Lung (tissue), 17 donors: ENCODE measurements at places on chromosomes 7 and 10.
A peak's percentile ranks its signal among the peaks of the same experiment; 100 is the strongest.

- DNase-seq = no peak
Measured at GRCh38 chr7:117011419-117012260, 58.3 kb downstream of the ST7 start.

- no peak for DNase-seq
Measured at GRCh38 chr10:46042527-46042926, 3.5 kb downstream of the MSMB start.

GRCh38 chr10:93993782-93994437 lies at the start of gene PLCE1:
TSS of gene PLCE1 (plus strand) at chr10:93993931. CDS start at chr10:94031047, 37,116 bp downstream.
- DNase-seq = peak; percentile 70

GRCh38 chr7:70953331-70953741 lies 178.6 kb upstream of the GALNT17 start:
- no peak for DNase-seq

DNA sequence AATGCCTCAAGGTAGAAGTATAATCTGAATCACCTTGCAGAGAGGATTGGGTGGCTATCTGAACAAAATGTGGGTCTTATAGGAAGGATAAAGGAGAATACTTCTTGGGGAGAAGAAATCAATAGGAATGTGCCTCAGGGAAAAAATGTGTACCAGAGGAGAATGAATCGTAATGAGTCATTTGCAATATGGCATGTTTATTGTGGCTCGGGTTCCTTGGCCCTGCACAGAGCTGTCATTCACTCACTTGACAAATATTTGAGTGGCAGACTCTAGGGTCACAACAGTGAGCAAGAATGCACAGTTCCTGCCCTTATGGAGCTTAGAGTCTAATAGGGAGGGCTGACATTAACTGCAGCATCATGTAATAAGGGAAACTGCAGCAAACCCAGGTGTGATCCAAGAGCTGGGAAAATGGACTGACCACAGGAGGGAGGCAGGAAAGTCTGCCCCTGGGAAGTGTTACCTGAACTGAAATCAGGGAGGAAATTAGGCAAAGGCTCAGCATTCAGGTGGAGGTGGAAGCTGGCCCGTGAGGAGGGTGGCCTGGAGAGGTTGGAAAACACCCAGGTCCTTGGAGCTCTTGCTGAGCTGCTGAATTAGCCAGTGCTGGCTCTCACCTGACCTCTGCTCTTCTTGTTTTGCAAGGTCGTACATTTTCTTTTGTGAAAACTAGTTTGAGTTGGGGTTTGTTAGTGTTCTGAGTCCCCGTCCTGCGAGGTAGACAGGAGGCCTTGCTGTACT lies 203.9 kb downstream of the FRMD4A start:
- no peak for DNase-seq

DNA sequence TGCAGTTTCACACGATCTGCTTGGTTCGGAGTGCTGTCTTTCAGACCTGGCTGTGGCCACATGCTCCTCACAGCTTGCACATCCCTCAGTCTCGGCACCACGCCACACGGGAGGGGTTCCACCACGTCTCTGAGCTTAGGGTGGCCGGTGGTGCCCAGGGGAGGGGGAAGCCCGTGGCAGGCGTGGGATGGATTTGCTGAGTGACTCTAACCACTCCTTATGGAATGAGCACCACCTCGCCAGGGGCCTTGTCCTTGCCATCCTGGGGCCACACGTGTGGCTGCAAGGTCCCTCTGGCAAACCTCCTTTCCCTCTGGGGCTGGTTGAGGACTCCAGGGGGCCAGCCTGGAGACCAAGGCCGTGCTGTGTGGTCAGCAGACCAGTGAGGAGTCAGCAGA lies 29.1 kb upstream of the FAM20C start:
- DNase-seq = no peak

GRCh38 chr10:104045151-104046089 lies 40.3 kb downstream of the COL17A1 start:
- peak; percentile 65 for DNase-seq

DNA sequence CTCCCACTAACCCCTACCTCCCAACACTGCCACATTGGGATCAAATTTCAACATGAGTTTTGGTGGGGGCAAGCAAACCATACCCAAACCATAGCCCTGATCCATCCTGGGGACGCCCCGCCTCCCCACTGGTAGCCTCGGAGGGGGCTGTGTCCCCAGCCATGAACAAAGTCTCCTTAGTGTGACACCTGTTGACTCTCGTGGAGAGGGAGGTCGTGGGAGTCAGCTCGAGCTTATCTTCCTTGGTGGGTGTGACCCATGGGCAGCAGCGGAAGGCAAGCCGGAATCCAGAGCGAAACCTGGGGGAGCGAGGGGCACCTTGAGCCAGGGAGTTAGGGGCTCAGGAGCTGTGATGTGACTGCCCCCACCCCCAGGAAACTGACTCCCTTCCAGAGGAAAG lies 11.9 kb downstream of the TACR2 start:
- no peak for DNase-seq

DNA sequence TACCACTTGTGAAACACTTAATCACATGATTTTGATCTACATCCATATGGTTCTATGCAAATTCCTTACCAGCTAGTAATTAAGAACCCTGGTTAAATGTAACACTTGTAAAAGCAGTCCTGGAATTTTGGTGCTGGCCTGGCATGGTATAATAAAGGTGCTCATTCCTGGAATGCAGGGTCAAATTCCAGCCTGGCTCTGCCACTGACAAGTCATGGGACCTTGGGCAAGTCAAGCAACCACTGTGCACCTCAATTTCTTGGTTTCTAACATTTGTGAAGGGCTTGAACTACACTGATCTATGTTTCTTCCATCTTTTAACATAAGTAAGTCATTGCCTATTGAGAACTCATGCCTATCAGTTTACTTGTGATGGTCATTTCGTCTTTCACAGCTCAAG lies 91.9 kb upstream of the PIK3CG start:
- no peak for DNase-seq

DNA sequence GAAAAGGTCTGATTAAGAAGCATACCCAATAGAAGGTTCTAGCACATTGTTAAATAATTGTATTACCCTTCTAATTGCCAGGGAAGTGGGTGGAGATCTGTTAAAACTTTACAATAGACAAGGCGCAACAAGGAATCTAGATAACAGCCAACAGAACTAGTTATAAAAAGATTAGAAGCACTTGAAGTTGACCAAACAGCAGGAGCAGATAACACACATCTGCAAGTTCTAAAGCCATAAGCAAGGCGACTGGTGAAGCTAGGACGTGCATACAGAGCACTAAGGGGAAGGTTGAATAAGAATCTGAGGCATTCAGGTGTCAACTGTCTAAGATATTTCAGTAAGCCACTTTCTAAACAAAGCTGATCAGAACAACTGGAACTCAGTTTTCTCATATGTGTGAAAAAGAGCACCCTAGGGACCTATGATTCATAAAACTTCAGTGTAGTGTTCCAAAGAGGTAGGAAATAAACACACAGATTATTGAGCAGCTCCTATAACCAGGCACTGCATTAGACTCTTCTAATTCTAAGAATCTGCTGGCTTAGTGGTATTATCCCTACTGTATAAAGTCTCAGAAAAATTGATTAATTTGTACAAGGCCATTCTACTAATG lies 111.2 kb downstream of the SAMD9 start:
- no peak for DNase-seq

GRCh38 chr10:924524-924859 lies 7.0 kb downstream of the LARP4B start:
- DNase-seq = no peak

DNA sequence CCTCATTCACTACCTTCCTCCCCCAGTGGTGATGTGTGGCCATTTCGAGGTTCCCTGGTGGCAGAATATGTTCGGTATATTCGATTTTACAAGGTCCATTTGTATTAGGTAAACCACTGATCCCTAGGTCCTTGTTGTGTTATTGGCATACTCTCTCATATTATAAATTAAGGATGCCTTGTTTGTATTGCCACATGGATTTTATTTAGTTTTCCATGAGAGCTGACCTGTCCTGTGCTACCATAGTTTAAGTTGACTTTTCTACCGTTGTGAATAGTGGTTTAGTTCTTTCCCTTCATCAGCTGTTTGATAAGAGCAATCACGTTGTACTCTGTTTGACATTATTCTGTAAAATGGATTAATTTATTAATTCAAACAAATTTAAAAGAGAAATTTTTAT lies 29.4 kb downstream of the ZNRF2 start:
- DNase-seq = no peak

- peak; percentile 9 for DNase-seq
Measured at GRCh38 chr7:24050991-24051560, 232.9 kb upstream of the NPY start.

DNA sequence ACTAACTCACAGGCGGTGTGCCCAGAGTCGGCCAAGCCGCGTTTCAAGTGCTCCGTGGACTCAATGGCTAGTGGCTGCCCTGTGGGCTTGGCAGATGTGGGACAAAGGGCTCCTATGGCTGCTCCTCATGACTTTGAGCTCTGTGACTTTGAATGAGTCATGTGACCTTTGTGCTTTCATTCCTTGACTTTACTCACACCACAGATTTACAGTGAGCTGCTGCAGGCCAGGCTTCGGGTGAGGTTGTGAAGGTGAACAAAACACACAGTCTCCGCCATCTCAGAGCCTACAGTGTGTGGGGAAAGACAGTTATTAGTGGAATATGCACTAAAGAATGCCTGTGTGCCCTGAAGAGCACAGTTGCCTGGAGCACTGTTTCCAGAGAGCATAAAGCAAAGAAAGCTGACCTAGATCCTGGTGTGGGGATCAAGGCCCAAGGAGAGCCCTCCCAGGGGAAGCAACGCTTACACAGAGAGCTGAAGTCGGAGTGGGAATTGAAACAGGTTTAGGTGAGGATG lies 29.7 kb upstream of the PLEKHA1 start:
- no peak for DNase-seq

GRCh38 chr7:131170440-131171271 lies 157.0 kb upstream of the MKLN1 start:
- DNase-seq = peak; percentile 8

DNA sequence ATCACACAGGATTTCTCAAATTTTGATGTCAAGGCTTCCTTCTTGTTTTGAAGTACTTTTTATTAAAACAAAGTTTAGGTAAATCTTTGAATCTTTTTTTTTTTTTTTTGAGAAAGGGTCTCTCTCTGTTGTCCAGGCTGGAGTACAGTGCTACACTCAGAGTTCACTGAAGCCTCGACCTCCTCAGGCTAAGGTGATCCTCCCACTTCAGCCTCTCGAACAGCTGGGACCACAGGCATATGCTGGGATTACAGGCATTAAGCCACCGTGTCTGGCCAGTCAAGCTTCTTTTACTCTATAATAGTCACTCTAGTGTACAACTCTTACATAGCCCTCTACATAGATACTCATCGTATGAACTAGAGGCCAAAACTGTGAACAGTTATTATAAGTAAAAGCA lies 3.4 kb downstream of the RUFY2 start:
- no peak for DNase-seq

DNA sequence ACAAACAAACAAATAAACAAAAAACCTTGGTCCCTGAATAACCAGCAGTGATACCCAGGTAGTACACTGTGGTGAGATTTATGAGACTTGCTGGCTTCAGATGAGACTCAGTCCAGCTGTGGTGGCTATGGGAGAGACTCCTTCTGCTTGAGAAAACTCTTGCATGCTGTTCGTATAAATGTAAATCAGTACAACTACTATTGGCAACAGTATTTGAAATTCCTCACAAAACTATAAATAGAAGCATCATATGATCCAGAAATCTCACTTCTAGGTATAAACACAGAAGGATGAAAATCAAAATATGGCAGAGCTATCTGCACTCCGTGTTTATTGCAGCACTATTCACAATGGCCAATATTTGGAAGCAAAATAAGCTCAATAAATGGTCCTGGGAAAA lies 692.1 kb downstream of the PCDH15 start:
- peak; percentile 69 for DNase-seq

GRCh38 chr10:104332243-104333031 lies 5.8 kb downstream of the ITPRIP start:
- no peak for DNase-seq

GRCh38 chr10:4011136-4011812 lies 226.3 kb upstream of the KLF6 start:
- DNase-seq = no peak

GRCh38 chr7:129703751-129704150 lies 92.2 kb downstream of the NRF1 start:
- DNase-seq = no peak

GRCh38 chr7:22664988-22665798 lies 61.8 kb upstream of the IL6 start:
- DNase-seq = no peak

- peak; percentile 70 for DNase-seq
Measured at GRCh38 chr7:17646253-17646956, 293.9 kb downstream of the SNX13 start.

GRCh38 chr7:28638914-28639313 lies 226.6 kb downstream of the CREB5 start:
- DNase-seq = no peak
